HL-60 (cell line): ENCODE measurements at places on chromosomes 7 and 10.

DNA sequence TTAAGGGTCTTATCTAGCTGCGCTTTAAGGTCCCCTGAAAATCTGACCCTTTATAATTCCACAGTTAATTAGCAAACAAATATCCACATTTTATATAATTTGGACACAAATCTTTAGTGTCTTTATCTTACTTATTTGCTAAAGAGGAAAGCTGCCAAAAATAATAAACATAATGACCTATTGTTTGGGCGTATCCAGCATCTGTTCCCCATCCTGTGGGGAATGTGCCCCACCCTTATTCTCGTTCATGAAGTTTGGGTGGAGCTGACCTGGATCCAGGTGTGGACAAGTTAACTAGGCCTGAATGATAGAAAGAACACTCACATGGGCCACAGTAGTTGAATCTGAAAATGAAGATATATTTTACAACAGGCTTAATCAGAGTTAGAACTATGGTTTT lies 218.3 kb downstream of the CRPPA start:
- DNase-seq = no peak

GRCh38 chr10:80751940-80752339 lies 214.2 kb downstream of the SH2D4B start:
- DNase-seq = no peak

GRCh38 chr10:94012834-94013233 lies 19.1 kb downstream of the PLCE1 start:
- DNase-seq = no peak

DNA sequence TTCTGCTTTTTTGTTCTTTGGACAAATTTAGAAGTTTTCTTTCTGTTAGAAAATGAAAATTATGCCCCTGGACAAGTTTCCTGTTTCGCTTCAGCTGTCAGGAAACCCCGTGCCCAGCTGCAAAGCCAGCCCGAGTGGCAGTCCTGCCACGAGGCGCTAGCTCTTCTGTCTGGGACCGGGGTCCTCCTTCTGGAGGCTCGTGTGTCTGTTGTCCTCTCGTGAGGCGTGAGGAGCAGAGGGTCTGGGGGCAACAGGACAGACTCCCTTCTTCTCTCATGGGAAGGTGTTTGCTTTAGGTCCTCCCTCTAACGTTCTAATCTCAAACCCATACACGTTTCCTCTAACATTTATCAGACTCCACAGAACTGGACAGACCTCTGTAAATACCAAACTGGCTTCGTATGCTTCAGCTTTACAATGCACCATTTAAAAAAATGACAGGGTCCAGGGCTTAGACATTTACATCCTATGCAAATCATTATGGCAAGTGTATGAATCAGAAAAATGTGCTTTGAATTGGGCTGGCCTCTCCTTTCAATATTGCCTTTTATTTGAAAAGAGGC lies 184.5 kb upstream of the SHH start:
- no peak for DNase-seq

DNA sequence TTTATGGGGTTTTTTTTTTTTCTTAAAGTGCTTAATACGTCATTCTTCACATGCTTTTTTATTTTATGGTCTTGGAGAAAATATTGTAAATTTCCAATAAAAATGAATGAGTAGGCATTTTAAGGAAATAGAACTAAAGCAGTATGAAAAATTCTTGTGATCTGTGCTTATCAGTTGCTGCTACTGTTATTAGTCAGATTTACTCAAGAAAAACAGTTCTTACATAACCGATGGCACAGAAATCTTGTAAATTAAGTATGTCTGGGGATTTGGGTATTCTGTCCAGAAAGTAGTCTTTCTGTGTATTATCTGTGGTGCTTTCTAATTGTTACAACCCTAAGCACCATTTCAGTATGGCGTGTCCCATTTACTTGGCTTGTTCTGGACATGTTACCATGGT lies 64.7 kb downstream of the LRGUK start:
- DNase-seq = no peak

GRCh38 chr7:112892263-112892662 lies 102.1 kb upstream of the TMEM168 start:
- DNase-seq = no peak

GRCh38 chr10:1747590-1748157 lies 10.3 kb upstream of the ADARB2 start:
- DNase-seq = no peak

GRCh38 chr7:73625276-73625675 lies 954 bp upstream of the MLXIPL start:
- DNase-seq = no peak

DNA sequence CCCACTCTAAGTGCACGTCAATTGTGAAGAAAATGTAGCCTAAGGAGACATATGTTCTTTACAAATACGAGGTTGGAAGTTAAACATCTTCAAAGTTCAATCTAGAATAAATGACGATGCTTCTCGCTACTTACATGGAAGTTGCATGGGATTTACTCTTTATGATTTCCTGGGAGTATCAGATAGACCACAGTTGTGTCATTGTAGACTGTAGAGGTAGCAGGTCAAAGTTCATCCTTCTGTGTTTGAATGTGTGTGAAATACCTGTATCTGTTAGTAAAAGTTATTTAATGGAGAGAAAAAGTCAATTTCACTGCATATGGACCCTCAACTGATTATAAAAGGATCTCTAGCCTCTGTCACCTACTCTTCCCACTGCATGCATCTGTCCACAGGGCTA lies 112.6 kb downstream of the C1GALT1 start:
- no peak for DNase-seq

- DNase-seq = no peak
Observed at GRCh38 chr7:130879191-130879590, 145.2 kb upstream of the KLF14 start.

DNA sequence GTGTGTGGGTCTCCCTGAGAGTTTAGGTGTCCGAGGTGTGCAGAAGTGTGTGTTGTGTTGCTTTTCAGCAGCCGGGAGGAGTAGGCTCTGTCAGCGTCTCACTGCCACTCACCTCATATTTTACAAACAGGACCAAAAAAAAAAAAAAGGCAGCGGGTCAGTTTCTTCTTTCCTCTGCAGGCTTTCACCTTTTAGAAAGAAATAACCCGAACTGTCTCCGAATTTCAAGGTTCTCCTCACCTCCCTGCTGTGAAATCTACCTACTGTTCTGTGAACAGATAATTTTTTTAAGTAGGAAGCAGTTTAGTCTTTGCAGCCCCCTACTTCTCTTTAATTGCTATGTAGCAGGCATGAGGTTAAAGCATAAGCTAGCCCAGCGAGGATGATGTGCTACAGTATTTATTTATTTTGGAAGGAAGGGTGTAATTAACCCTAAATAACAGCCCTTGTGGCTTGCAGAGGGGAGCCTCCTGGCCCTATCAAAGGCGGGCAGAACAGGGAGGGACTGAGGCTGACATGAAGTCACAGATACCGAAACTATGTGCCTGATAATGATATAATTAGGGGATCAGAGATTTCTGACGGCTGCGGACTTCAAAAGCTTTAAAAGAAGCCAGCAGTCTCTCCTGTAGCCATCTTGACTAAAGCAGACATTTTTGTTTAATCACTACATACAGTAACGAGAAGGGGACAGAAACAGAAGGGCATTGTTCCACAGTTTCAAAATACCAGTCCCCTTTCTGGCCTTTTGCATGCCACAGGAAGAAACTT lies 1.6 kb downstream of the BAMBI start:
- DNase-seq = no peak

GRCh38 chr7:5217396-5217795 lies 27.4 kb downstream of the WIPI2 start:
- no peak for DNase-seq

DNA sequence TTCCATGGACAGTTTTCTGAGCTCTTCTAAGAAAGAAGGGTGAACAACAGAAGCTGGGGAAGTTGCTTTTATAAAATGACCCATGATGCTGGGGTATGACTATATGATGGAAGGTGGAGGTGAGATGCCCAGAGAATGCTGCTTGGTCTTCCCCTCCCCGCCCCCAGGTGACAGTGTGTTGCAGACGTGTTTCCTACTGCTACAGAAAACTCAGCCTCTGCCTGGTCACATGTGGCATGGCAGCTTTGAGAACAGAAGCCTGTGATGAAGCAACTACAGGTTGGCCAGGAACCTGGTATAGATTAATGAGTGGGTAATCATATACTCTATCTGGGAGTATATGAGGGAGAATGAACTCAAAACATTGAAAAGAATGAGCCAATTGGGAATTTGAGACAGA lies 67.1 kb downstream of the MTURN start:
- no peak for DNase-seq

- DNase-seq = no peak
Observed at GRCh38 chr10:30346615-30347014, 2.5 kb downstream of the MTPAP start.

GRCh38 chr7:159000859-159001435 lies 143.7 kb downstream of the VIPR2 start:
- no peak for DNase-seq
